Thoracic aorta (tissue), 2 donors: ENCODE measurements at places on chromosomes 7 and 10.

DNA sequence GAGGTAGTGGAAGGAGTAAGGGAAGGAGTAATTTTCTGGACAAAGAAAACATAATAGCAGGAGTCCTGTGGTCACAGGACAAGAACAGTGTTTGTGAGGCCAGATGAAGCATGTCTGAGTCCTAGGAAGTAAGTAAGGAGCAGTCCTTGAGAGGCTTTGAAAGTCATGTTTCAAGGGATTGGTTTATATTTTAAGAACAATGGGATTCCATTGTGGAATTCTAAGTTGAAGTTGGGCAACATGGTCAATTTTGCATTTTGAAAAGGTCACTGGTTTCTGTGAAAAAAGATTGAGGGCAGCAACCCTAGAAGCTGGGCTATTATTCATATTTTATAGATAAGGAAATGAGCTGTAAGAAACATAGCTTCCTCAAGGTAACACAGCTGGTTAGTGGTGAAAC is 10.8 kb upstream of the SLC25A28 start:
- no peak for DNase-seq

GRCh38 chr7:127957886-127958285 is 73.4 kb downstream of the LRRC4 start:
- no peak for DNase-seq

GRCh38 chr7:20164425-20165145 is 52.6 kb downstream of the MACC1 start:
- DNase-seq, result no peak

DNA sequence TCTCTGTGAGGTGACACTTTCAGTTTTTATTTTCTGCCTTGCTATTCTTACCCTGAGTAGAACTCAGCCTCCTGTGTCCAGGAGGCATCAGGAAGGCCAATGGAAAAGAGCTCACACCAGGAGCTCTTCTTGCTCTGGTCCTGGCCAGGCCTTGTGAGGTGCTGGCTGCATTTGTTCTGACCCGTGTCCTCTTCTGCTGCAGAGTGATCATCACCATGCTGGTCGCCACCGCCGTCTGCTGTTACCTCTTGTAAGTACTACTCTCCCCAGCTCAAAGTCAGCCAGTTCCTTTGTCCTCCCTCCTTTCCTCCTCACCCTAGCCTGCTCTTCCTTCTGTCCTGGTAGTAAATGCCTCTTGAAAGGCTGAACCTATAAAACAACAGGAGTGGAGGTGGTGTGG is 1.6 kb downstream of the ATP6V0E2 start:
- DNase-seq, result no peak

DNA sequence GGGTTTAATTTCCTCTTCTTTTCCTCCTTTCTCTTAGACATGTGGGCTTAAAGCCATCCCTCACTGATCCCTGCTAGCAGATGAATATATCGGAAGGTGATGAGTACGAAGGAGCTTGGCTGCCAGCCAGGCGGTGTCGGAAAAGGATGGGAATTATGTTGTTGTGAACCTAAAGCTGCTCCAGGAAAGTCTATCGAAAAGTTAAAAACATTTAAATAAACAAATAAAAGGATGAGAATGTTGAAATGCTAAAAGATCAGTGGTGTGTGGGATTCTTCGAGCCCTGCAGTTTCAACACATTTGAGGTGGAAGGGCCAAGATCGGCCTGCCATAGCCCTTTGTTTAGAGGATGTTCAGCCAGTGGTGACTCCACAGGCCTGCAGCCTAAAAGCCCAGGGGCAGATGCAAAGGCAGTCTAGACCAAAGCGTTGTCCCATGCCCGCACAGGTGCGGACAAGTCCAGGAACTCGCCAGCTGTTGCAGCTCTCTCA is 107.9 kb downstream of the JCAD start:
- DNase-seq, result no peak

DNA sequence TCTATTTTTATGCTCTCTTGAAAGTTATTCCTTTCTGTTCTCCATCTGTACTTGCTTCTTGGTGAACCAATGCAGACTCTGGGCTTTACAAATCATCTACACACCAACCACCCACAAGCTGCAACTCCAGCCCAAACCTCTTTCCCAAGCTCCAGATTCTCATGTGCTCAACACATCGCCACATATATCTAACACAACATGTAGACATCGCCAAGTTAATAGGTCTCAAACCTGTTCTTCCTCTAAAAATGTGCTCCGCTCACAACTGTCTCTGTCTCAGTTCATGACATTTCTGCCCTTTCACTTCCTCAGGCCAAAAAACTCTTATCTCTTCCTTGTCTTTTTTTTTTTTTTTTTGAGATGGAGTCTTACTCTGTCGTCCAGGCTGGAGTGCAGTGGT is 95.7 kb upstream of the EEPD1 start:
- DNase-seq, result no peak

GRCh38 chr7:3201937-3202710 is 98.9 kb upstream of the SDK1 start:
- DNase-seq, result no peak

DNA sequence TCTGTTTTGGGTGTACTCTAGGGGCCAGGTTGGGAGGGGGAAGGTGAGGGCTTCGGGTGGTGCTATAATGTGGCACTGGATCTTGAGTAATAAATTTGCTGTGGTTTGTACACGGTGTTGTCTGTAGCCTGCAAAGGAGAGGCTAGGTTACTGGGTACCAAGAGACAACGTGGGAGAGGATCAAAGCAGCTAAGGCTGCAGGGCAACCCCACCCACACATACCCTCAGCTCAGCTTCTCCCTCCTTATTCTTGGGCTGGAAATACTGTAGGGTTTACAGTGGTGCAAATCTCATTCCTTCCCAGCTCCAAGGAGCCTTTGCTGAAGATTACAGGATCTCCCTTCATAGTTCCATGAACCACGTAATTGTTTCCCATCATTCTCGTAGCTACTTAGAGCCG is 1.9 kb upstream of the FSCN3 start:
- no peak for DNase-seq

DNA sequence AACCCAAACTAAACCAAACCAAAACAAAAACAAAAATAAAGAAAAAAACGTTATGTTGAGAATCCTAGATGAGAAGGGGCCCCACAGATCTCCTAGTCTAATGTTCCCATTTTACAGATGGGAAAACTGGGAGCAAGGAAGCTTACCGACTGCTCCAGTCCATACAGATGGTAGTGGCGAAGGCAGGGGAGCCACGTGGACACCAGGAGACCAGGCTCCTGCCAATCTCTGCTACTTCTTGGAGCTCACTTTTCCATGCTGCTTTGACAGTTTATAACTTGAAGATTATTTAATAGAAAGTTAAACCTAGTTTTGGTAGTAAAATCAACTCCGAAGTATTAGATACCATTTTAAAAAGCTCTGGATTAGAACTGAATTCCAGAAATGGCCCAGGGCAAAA is 62.0 kb downstream of the GATA3 start:
- no peak for DNase-seq

DNA sequence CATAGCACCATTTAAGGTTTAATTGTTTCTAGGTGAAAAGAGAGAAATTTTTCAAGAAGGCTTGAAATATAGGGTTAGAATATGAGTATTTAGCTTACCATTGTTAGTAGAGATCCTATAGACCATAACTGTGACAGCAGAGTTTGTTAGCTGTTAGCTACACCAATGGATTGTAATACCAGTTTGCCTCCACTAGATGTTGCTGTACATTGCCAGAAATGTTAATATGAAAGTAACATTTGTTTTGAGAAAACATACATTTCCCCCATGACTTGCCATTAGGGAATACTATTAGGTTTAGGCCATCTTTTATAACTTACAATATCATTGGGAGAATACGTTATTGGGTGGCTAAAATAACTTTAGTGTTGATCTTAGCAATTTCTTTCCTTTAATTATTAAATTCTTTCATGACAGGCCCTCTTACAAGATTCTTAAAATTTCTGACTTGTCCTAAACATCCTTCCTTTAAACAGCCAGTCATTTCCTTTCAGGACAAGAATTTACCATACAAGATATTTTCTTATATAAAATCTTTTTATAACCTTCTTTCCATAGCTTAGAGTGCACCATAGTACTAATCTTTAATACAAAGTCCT is 39.5 kb downstream of the ZNF117 start:
- no peak for DNase-seq

DNA sequence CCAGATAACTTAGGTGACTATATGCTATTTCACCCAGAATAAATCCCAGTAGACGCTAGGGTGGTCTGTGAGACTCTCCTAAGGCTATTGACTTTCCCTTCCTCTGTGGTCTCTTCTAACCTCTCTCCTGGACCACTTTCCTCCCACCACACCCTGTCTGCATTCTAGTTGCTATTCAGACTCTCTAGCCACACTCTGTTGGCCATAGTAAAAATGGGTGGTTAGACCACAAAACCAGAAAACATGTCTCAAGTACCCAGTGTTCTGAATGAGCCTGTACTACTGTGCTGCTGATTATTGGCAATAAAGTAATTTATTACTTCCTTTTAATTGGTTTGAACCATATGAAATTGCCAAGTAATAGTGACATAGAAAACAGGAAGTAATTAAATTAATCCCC is 240.8 kb downstream of the KIF20B start:
- no peak for DNase-seq

DNA sequence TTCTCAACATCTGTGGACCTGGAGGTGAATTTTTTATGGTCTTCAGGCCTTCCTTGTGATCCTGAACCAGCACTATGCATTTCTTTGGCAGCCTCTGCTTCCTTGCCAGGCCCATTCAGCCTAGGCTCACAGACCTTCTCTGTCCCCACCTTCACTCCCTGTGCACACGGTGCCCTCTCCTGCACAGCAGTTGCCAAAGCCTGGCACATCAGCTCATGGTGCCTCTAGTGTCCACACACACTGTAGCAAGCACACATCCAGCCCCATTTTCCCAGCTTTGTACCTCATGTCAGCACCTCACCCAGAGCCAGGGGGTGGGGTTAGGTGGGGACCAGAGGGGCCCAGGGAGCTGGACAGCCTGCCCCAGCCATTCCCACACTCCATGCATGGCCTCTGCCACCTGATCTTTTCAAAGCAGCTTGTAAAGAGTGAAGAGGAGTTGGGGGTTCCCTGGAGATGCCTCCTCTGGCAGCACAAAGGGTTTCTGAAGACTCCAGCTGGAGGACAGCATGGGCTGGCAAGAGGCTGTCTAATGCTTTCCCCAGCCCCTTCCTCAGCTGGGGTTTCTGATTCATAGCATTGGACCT is 57.9 kb upstream of the TMEM72 start:
- no peak for DNase-seq

GRCh38 chr7:1409555-1409954 is 49.7 kb downstream of the MICALL2 start:
- DNase-seq, result no peak

GRCh38 chr7:25855854-25856782 is 295.9 kb upstream of the NFE2L3 start:
- DNase-seq, result no peak

- no peak for DNase-seq
Measured at GRCh38 chr10:50044941-50045664, 22.7 kb upstream of the WASHC2A start.

GRCh38 chr7:16816824-16817223 is 12.0 kb upstream of the AGR2 start:
- DNase-seq, result no peak

GRCh38 chr10:103597003-103597402 is 103.5 kb downstream of the NEURL1 start:
- no peak for DNase-seq

- no peak for DNase-seq
Measured at GRCh38 chr7:88586890-88587289, 172.6 kb upstream of the ZNF804B start.

DNA sequence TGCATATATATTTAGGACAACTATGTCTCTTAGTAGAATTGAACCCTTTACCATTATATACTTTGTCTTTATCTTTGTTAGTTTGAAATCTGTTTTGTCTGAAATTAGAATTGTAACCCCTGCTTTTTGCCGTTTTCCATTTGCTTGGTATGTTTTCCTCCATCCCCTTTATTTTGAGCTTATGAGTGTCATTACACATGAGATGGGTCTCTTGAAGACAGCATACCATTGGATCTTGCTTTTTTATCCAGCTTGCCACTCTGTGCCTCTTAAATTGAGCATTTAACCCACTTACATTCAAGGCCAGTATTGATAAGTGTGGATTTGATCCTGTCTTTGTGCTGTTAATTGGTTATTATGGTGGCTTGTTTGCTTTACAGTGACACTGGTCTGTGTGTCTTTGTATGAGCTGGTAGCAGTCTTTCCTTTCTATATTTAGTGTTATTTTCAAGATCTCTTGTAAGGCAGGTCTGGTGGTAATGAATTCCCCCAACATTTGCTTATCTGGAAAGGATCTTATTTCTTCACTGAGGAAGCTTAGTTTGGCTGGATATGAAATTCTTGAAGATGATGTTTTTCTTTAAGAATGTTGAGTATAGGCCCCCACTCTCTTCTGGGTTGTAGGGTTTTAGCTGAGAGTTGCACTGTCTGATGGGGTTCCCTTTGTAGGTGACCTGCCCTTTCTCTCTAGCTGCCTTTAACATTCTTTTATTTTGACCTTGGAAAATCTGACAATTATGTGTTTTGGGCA is 149.5 kb downstream of the AHR start:
- DNase-seq, result no peak

- DNase-seq, result no peak
Measured at GRCh38 chr10:45282061-45282460, 33.3 kb downstream of the OR13A1 start.

- DNase-seq, result no peak
Measured at GRCh38 chr7:150400008-150400787, 21.1 kb downstream of the ZNF775 start.

GRCh38 chr7:133846203-133846945 is 280.8 kb upstream of the LRGUK start:
- no peak for DNase-seq

- DNase-seq, result no peak
Measured at GRCh38 chr10:127117125-127117524, 79.3 kb downstream of the INSYN2A start.

- DNase-seq, result no peak
Measured at GRCh38 chr10:70418229-70418628, 14.3 kb downstream of the EIF4EBP2 start.

- DNase-seq, result no peak
Measured at GRCh38 chr7:117715784-117716445, 157.3 kb downstream of the CTTNBP2 start.

- no peak for DNase-seq
Measured at GRCh38 chr10:29306688-29307087, 17.8 kb downstream of the LYZL1 start.

DNA sequence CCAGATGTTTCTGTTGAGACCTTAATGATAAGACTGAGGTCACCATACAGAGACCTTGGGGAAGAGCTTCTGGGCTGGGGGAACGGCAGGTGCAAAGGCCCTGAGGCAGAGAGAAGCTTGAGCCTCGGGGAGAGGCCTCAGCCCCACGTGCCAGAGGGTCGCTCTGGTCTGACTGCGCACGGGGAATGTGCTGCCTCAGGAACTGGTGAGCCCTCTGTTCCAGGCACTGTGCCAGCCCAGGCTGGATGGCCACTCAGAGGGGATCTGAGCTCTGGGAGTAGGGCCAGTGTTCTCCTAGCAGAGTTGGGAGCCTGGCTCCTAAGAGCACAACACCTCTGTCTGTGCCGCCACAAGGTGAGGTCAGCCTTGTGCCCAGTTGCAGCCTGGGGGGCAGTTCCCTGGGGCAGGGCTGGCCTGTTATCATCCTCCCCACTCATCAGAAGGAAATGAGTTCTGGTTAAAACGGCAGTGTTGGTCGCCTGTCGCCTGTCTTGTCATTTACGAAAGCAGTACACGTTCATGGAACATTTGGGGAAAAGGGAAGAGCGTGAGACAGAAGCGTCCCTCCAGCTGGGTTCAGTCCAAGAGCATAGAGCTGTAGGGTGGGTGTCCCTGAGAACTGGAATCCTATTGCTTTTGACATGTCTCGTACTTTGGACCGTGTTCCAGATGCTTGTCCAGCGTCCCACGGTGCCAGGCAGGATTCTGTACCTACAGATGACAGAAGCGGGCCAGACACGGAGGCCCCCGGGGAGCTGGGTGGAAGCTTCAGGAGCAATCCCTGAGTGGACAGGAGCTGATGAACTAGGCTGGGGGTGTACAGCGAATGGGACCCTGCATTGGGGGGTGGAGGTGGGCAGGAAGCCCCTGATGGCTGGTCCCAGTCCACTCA is 4.3 kb downstream of the TTYH3 start:
- DNase-seq, result no peak
